ENCODE measurements at places on chromosomes 5 and 9. TPM values are rescaled to one million over a fixed set of nuclear protein-coding genes. Genes with fewer than 3 reads are reported as not detected.

IL9 gene
- not detected for total RNA-seq

- DNase-seq, result no peak
Observed at GRCh38 chr9:95511952-95512708, 4.6 kb downstream of the PTCH1 start.

PCDHB14 gene
- 7.8 TPM for total RNA-seq

SPINK6 gene
- total RNA-seq, result not detected

SLC4A9 gene
- not detected for total RNA-seq

AGXT2 gene
- total RNA-seq, result not detected

GRCh38 chr5:159921721-159922120 lies 5.4 kb downstream of the ADRA1B start:
- DNase-seq, result no peak

DNA sequence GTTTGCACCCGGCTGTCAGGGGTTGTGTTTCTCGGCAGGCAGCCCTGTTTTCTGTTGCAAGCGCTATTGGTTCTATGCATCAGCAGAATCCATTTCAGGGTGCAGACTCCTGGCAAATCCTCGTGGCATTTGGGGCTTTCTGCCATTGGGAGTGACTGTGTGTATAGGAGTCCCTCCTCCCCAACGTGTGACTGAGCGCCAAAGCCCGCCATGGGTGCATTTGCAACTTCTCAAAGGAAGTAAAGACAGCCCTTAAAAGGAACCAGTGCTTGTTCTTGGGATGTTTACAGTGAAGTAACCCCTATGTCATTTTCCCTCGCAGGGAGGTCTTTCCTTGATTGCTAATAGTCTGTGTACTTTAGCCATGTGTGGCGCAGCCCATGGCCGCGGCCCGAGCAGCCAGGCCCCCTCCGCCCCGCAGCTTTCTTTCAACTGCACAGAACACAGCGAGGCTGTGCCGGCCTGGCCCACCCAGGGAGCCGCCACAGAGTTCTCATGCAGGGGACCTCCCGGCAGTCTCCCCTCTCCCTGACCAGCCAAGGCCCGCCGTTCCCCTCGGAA lies 175.6 kb downstream of the HSD17B3 start:
- DNase-seq, result no peak

DNA sequence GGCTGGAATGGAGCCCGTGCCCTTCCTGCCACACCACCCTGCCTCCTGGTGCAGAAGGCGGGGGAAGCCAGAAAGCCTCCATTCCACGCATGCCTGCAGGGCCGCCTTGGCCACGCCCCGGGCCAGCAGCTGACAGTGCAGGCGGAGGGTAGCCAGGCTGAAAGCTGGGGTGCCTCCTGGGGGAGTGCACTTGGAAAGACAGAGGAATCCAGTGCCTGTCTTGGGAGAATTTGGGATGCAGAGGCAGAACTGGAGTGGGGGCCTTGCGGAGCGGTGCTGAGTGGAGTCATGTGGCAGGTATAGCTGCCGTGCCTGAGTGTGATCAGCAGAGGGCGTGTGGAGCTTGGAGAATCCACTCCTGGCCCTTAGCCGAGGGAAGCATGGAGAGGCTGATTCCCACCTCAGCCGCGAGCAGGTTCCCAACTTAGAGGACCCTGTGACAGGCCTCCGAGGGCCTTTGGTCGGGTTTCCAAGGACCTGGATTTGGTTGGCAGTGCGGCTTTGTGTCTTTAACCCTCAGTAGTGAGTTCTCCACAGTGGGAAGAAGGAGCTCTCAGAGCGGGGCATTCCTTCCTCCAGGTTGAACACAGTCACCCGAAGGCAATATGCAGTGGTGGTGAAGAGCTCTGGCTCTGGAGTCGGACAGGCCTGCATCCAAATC lies 9.1 kb upstream of the URM1 start:
- peak; percentile 97 for DNase-seq

DNA sequence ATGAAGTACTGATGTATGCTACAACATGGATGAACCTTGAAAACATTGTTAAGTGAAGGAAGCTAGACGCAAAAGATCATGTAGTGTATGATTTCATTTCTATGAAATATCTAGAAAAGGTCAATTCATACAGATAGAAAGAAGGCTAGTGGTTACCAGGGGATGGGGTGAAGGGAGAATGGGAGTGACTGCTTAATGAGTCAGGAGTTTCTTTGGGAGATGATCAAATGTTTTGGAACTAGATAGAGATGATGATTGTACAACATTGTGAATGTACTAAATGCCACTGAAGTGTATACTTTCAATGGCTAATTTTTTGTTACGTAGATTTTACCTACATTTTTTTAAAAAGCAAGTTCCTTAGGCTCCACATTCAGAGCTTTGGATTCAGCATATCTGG lies 14.9 kb upstream of the DELE1 start:
- no peak for DNase-seq

DNA sequence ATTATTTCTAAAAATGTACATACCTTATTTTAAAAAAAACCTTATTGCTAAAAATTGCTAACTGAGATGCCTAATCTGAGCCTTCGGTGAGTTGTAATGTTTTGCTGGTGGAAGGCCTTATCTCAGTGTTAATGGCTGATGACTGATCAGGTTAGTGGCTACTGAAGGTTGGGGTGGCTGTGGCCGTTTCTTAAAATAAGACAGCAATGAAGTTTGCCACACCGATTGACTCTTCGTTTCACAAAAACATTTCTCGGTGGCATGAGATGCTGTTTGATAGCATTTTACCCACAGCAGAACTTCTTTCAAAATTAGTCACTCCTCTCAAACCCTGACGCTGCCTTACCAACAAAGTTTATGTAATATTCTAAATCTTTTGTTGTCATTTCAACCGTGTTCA lies 14.7 kb downstream of the CENPK start:
- no peak for DNase-seq

FUBP3 gene
- total RNA-seq, result 64.8 TPM

GRCh38 chr5:61289241-61289640 lies 42.8 kb upstream of the ZSWIM6 start:
- DNase-seq, result no peak

DNA sequence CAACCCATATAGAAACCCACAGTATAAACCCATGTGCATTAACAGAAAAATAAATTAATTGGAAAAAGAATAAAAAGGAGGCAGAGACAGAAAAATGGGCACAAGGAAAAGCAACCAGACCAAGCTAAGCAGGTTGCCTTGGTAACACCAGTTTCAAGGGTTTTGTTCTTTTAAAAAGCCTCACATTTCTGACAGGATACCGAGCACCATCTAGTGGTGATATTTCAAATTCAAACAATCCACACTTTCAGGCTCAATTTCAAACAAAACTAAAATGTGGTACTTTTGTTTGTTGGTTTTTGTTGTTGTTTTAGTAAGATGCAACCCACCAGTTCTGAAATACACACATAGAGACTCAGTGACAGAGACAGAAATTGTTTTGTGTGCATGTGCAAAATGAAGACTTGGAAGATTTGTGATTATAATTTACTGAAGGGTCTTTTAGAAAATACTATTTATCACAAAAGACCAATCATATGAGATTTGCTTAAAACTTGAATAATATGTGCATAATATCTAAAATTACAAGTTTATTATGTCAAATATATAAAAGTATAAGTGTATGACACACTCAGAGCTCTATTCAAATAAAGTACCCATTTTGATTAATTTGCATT lies 318.2 kb downstream of the SLCO4C1 start:
- DNase-seq, result no peak

- DNase-seq, result no peak
Observed at GRCh38 chr5:180364306-180364856, 11.2 kb upstream of the GFPT2 start.

DNA sequence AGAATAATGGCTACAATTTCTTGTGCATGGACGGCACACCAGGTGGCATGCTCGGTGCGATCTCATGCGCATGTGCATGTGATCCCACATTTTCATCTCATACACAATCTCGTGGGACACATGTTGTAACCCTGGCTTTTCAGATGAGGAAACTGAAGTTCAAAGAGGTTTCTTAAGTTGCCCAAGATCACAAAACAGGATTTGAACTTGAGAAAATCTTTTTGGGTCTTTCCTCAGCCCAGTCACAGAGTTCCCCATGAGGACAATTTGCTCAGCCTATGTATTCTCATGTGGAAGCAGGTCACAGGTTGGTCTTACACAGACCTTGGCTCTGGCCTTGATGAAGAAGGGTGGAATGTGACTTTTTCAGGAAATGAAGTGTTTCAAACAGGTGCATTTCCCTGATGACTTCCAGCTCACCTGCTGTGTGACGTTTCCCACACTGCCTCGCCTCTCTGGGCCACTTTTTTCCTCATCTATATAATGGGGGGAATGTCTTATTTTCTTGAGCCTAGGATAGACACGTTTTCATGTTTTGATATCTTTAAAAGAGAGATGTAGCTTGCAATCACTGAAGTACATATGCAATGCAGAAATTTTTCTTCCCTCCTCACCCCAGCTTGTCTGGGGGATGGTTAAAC lies 7.1 kb upstream of the ORM1 start:
- DNase-seq, result no peak

HSPA4 gene
- total RNA-seq, result 55.8 TPM

DNA sequence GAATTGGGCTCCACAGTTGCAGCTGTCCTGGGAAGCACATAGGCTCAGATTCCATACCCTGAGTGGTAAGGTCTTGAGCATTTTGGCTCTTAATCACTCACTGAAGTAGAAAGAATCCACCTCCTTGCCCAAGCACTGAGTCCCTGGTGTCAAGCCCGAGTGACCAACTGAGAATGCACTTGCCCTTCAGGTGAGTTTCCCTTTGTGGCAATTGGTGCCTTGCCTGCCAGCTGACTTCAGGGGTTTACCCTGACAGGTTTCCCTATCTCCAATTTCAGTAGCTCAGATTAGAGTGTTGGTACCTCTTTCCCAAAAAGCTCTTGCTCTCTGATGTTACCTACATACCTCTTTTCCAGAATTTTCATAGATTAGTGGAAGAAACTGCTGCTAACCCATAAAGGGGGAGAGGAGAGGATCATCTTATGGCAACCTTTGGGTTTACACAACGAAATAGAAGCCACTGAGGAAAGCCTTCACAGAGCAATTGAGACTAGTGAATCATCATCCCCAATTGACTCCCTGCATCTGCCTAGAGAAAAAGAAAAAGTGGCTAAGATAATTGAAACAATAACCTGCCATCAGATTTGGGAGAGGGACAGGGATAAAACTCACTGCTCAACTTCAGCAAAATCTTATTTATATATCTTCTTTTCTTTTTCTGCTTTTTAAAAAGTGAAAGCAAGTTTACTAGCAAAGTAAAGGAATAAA lies 48.6 kb downstream of the CCL28 start:
- DNase-seq, result peak; percentile 70

- peak; percentile 90 for DNase-seq
Observed at GRCh38 chr5:93583768-93584595, 960 bp downstream of the NR2F1 start.

DNA sequence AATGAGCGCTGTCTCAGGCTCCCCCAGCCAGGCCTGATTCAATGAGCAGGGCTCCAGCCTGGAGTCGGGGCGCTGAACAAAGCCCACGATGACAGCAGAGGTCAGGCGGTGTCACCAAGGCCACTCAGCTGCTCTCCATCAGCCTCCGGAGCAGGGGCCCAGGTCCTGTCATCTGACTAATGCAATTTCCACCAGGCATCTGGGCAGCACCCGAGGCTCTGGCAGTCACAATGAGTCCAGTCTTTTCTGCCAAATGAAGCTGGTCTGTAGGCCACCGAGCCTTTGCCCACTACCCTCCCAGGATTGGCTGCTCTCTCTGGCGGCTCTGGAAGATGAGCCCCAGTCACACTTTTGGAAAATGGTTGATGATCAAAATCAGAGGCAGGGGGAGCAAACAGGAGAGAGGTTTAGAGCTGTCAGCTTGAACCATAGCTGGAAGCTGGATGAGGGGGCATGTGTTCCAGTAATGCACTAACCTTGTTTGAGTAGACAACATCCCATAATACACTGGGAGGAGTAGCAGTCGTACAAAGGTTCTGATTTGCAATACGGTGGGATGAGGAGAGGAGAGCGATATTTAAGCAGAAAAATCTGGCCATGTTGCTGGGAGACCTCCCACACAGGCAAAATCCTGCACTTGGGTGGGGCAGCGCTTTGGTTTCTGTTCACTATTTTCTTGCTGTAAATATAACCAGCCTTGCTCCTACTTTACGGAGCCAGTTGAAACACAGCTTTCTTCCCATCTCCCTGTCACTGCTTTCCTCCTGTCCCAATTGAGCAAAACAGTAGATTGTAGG lies 306.4 kb upstream of the PANK3 start:
- DNase-seq, result no peak

DNA sequence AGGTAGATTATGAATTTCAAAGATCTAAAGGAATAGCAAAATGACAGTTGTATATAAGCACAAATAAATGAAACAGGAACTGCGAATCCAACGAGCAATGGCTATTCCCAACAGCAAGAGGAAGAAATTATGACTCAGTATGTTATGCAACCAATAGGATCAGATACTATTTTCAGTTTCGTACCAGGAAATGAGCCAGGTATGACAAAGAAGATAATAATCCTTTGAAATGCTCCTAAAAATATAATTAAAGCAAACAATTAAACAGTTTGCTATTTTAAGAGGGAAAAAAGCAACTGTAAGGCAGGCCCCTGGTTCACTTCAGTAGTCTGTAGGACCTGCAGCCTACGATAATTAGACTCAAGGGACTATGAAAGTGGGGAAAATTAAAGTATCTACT lies 58.9 kb downstream of the AUH start:
- DNase-seq, result no peak

GABRB2 gene
- total RNA-seq, result 1.1 TPM

DNA sequence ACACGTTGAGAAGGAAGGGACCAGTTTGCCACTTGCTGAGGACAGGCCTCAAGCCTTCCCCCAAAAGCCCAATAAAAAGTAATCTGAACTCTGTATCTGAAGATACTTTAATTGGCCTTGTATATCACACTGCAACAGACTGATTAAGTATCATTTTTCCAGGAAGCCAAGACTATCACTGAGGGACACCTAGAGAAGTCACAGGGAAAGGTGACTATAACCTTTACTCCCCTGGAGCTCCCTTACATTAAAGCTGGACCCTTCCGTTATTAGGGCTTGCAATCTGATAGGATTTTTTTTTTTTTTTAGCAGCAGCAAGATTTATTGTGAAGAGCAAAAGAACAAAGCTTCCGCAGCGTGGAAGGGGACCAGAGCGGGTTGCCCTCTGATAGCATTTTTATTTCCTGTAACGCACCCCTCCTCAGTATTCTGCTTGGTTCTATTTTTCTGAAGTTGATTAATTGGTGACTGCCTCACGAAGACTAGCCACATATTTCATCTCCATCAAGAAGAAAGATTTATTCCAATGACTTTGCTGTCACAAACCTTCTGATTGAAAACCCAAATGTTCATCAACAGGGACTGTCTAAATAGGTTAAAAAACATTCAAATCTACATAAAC lies 2.7 kb downstream of the CDC14B start:
- no peak for DNase-seq

- no peak for DNase-seq
Observed at GRCh38 chr5:121949885-121950284, 11.9 kb upstream of the SRFBP1 start.

DNA sequence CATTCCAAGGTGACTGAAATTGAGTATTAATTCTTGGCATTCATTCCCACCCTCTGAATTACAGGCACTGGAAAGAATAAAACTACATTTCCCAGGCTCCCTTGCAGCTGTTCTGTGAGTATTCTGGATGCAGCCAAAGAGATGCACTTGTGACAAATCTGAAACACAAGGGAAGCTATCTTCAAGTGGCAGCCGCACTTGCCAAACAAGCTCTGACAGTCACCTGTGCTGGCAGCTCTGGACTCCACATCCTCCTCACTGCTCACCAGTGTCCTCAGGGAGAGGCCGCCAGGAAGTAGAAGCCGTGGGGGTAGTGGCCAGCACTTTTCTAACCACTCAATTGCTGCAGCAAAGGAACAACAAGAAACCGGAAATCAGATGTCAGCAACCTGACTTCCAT lies 275.0 kb downstream of the NR2F1-AS1 start:
- no peak for DNase-seq

ACTBL2 gene
- total RNA-seq, result not detected
